Suppressor macrophage (primary cell): ENCODE measurements at places on chromosomes 3 and 15.
A peak's percentile ranks its signal among the peaks of the same experiment; 100 is the strongest.

DNA sequence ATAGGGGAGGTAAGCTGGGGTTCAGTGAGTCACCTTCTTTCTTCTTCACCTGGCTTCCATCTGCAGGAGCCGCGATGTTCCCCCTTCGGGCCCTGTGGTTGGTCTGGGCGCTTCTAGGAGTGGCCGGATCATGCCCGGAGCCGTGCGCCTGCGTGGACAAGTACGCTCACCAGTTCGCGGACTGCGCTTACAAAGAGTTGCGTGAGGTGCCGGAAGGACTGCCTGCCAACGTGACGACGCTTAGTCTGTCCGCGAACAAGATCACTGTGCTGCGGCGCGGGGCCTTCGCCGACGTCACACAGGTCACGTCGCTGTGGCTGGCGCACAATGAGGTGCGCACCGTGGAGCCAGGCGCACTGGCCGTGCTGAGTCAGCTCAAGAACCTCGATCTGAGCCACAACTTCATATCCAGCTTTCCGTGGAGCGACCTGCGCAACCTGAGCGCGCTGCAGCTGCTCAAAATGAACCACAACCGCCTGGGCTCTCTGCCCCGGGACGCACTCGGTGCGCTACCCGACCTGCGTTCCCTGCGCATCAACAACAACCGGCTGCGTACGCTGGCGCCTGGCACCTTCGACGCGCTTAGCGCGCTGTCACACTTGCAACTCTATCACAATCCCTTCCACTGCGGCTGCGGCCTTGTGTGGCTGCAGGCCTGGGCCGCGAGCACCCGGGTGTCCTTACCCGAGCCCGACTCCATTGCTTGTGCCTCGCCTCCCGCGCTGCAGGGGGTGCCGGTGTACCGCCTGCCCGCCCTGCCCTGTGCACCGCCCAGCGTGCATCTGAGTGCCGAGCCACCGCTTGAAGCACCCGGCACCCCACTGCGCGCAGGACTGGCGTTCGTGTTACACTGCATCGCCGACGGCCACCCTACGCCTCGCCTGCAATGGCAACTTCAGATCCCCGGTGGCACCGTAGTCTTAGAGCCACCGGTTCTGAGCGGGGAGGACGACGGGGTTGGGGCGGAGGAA is 2.6 kb downstream of the ISLR2 start:
- no peak for DNase-seq

- DNase-seq = no peak
Measured at GRCh38 chr15:70358011-70358819, 260.5 kb upstream of the TLE3 start.

DNA sequence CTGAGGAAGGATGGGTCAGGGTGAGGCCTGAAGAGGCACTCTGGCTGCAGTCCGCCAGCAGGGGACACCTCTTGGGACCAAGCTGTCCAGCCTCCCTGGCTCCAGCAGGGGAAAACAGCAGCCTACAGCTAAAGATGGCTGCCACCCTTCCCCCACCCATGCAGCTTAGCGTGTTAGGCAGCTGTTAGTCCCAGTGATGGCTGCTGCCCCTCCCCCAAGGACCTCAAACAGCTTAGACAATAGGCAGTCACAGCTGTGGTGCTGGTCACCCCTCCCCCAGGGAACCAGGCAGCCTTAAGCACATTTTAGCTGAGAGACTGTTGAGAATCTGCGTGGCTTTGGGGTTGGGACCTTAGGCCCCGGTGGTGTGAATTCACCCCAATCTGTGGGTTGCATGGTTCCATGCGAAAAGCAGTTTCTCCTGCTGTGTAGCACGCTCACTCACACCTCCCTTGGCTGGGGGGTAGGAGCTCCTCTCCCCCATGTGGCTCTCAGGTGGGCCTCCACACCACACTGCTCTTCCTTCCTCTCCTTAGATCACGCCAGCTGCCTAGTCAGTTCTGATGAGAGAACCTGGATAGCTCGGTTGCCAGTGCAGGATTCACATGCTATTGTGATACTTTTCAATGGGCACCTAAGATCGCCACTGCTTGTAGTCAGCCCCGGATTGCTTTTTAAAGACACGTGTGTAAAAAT is 140.5 kb upstream of the CADPS start:
- no peak for DNase-seq

- no peak for DNase-seq
Measured at GRCh38 chr3:3086239-3086638, 23.9 kb downstream of the IL5RA start.

DNA sequence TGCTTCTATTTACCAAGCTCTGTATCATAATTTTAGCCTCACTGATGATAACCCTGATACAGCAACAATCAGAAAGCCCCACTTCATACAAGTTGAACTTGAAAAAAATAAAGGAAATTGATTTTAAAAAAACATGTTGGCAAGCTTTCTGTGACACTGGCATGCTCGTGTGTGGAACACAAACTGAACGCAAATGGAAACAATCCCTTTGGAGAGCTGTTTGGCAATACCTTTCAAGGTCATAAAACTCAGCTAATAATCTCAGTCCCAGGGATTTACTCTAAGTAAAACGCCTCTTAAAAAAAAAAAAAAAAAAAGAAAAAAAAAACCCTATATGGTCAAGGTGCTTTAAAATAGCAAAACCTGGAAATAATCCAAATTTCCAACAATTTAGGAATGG is 166.7 kb upstream of the BCL6 start:
- DNase-seq = no peak

DNA sequence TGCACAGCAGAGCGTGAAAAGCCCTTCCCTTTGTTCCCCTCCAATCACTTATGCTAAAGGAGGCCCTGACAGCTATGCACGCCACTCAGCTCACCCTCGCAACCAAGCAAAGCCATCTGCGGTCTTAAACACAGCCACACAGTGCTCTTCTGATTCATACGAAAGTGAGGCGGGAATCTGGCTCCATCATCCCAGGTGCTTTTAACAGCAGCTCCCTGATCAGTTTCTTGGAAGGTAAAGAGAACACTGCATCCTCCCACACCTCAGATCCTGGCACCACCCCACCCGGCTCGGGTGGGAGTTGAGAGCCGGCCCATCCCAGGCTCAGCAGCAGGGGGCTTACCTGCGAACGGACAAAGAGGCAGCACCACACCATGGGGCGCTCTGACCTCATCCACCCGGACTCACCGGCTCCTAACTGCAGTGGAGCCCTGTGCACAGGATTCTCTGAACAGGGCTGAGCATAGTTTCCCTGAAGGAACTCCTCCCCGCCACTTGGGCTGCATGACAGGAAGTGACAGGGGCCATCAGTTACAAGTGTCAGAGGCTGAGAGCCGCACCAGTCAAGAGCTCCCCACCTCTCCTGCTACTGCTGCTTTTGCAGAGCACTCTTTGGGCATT is 114.3 kb upstream of the ARHGEF3 start:
- DNase-seq = peak; percentile 71

DNA sequence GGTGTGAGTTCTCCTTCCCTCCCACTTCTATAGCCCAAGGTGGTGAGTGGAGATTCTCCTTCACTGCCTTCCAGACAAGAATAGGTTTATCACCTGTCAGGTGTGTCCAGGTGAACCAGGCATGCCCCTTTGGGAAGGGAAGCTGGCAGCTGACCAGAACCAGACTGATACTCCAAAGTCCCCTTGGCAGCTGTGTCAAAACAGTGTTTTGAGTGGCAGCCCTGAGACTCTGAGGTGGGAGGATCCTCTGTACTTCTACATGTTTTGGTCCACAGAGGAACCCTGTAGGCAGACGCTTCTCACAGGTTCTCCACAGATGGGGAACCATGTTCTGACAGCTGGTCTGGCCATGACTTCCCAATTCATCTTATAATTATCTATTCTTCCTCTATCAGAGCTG is 30.1 kb downstream of the ISL2 start:
- no peak for DNase-seq

DNA sequence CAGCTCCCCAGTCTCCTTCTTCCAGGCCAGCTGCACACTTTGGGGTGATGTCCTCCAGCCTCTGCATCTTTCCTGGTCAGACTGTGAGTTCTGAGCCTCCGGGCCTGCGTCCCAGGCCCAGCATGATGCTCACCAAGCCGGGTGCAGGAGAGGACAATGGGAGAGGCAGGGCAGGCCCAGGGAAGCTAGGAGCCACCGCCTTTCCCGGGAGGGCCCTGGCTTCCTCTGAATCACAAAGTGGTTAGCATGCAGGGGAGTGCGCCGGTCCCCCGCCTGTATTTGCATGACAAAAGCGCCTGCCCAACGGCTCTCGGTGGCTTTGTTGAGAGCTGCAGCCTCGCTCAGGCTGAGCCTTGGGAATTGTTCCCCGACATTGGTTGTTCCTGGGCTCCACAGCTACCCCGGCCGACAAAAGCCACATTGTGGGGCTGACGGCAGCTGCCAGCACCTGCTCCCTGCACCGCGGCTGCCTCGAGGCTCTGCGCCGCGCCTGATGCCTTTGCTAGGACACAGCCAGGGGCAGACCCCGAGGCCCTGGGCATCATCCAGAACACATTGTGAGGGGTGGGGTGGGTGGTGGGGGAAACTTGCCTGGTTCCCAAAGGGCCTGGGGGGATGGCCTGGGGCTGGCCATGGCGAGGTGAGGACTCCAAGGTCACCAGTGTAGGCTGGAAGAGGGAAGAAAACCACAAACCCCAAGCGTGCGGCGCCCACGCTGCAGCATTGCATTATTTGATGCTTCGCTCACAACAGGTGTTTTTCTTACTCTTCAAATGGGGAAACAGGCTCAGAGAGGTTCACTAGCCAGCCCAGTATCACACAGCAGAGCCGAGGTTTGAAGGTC is 20.0 kb upstream of the KLF13 start:
- DNase-seq = no peak

GRCh38 chr3:142213298-142213697 is 12.1 kb downstream of the GK5 start:
- no peak for DNase-seq

DNA sequence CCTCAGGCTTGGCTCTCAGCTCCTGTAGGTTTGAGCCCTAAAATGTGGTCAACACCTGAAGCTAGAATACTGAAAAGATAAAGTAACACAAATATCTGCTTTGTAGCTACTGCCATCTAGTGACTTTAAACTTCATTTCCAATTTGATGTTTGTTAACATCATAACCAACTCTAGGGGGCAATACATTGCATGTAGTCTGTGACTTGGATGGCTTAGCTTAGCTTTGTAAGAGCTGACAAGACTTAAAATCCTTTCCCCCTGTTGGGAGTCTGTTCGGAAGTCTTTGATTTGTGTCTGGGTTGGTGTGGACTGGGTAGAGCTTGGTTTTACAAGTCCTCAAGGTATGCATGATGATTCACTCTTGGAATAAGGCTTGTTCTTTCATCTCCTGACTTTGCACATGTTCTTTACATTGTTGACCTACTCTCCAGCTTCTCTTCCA is 51.7 kb downstream of the SCN11A start:
- DNase-seq = peak; percentile 60

DNA sequence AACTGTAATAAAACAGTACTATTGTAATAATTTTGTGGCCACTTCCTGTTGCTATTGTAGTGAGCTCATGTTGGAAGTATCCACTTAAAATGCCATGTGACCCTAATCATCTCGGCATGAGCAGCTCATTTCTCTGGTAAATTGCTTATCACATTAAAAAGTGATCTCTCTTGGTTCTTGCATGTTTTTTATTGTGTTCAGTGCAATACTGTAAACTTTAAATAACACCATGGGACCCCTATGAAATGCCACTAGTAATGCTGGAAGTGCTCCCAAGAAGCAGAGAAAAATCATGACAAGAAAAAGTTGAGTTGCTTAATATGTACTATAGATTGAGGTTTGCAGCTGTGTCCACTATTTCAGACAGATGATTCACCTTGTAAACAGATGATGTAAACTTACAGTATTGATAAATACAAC is 45.6 kb downstream of the NMD3 start:
- no peak for DNase-seq

DNA sequence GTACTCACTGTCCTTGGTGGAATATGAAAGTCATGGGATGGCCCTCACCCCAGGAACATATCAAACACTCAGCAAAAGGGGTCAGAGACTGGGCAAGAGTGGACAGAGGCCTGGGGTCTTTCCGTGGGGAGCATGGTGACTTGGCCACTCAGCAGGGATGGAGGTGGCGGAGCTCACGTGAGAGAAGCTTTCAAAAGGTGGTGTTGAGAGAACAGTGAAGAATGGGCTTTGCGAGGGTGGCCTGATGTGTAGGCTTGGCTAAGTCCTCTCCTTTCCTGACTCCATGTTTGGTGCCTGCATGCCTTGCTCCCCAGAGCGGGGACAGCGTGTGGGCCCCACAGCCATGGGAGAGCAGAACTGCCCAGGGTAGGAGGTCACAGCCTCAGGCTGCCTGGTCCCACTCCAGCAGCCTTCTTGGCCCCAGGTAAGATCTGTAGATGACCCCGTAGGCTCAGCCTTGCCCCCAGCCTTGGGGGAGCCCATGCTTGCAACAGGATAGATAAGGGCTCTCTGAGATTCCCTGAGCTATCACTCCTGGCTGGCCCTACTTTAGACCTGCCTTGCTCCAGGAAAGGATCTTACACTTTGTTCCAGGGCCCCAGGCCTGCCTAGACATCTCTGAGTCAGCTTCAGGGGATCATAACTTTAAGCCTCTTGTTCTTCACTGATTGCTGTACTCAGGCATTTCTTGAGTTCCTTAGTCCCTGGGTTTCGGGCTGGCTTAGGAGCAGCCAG is 17.0 kb downstream of the RPLP1 start:
- DNase-seq = no peak

DNA sequence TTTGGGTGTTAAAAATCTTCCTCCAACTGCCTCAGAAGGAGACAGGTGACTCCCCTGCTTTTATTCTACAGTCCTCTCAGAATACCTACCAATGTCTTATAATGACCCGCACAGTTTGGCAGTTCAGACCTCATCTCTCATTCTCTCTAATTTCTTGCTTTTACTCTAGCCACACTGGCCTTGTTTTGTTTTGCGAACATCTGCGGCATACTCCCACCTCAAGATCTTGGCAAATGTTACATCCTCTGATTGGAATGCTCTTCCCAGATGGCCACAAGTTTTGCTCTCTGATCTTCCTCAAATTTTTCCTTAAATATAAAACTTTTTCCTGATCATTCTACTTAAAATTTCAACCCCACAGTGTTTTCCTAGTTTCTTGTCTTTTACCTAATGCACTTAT is 94.1 kb downstream of the PLSCR2 start:
- DNase-seq = no peak

DNA sequence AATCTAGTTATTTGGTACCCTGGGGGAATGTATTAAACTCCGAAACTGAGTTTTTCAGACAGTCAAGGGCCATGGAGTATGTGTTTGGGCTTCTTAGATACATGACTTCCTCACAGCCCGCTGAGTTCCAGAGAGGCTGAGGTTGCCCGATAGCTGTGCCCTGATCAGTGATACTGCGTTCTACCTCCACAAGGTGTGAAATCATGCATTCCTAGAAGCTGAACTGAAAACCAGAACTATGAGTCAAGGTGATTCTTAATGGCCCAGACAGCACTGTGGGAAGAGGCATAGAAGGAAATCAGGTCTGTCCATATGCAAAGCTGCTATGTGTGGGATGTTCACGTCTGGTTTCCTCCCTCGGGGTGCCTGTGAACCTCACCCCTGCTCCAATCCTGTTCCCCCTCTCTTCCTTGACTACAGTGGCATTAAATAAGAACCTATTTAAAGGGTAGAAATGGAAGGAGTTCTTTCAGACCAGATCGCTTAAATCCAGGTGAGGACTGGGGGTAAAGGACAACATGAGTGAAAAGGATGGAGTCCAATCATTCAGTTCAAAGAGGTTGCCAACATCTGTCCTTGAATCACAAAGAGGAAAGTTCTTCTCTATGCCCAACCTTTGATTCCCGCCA is 74.3 kb downstream of the MYO1E start:
- DNase-seq = no peak
